HFF-Myc (cell line): ENCODE measurements at places on chromosomes 3 and 15.

GRCh38 chr3:42033741-42034140 lies 57.4 kb upstream of the TRAK1 start:
- DNase-seq: no peak

GRCh38 chr15:91192285-91192684 lies 92.2 kb downstream of the SV2B start:
- DNase-seq: no peak

DNA sequence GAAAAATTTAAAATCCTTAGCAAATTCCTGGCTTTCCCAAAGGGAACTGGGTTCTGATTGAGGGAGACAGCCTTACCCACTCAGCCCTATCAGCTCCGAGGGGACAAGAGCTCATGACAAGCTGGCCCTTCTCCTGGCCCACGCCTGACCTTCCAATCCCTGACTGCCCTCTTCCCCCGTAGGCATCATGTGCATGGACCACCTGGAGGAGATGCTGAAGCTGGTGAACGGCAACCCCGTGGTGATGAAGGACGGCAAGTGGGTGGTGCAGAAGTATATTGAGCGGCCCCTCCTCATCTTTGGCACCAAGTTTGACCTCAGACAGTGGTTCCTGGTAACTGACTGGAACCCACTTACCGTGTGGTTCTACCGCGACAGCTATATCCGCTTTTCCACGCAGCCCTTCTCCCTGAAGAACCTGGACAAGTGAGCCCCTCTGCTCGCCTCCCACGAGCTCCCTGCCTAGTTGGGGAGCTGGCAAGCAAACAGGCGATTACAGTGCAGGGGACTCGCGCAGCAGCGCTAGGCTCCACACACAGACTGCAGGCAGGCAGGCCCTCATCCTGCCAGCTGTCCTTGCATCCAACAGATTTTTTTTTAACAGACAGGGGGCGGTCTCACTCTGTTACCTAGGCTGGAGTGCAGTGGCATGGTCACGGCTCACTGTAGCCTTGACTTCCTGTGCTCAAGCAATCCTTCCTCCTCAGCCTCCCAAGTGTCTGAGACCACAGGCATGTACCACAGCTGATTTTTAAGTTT lies 16.8 kb downstream of the RPUSD3 start:
- no peak for DNase-seq

DNA sequence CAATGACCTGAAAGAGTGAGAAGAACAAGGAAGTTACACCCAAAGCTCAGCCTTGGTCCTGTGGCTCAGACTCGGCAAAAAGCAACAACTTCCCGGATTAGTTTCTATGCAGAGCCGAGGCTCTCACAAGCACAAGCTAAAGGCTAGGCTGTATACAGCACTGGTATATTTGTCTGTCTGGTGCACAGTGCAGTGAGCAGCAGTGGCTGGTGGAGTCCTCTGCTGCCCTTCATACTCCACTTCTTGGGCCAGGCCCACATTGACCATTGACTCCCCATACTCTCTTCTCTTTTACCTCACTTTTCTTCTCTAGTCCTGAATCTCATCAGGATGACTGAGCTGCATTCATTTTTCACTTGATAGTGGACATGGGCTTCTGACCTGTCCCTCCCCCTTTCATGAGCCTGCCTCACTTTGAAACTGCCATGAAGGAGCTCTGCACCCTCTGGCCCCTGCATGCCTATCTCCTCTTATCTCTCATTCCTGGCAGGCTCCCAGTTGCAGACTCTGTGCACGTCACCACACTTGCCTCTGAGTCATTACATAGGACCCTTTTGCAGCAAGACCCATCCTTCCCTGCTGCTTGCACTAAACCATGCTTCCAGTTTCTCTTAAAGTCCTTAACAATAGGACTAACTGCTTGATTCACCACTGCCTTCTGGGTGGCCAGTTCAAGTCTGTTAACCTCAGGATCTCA lies 379.3 kb downstream of the NTRK3 start:
- no peak for DNase-seq

DNA sequence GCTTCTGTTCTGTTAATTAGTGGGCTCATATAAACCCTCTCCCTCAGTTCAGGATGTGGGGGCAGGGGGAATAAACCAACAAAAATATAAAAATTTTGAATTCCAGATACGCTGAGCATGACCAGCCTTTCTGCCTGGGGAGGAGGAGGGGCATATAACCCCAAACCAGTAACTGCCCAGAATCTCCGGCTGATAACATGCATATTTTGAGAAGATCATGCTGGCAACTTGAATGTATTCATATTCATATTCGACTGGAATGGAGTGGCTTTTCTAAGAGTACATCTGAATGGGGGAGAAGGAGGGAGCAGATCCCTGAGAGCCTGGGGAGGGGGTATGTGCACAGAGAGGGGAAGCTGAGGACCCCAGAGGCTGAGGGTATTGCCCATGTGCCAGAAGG lies 54.5 kb upstream of the LCTL start:
- no peak for DNase-seq

GRCh38 chr3:123719862-123720453 lies 135.1 kb upstream of the HACD2 start:
- DNase-seq: no peak

DNA sequence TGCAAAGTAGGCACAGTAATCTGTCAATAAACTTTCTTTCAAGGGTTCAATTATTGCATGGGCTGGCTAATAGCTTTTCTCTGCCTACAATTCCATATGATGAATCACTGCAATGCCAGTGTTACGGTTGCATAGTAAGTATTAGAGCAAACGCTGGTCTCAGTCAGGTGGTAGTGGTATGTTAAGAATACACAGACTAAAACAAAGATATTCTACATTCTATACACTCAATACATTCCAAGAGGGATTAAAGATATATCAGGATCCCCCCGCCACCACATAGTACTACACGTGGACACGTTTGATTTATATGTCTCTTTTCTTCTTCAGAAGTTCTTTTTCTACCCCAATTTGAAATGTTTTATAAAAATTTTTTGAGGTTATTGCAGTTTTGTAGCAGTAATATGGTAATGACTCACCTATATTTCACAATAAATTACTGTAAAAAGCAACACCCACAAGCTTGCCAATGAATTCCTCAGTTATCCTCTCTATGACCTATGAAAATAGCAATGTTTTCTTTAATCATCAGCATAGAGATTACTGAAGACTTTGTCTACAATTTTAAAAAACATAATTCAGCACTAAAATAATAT lies 68.2 kb downstream of the CD200R1L start:
- DNase-seq: no peak

- DNase-seq: no peak
These were observed 518.7 kb downstream of the MCTP2 start for GRCh38 chr15:94749811-94750617.
